ENCODE measurements at places on chromosomes 2 and 18.

- no peak for DNase-seq
These were observed 5.0 kb downstream of the SOWAHC start for GRCh38 chr2:109619032-109619615.

- no peak for DNase-seq
These were observed 184.7 kb downstream of the MYCN start for GRCh38 chr2:16124881-16125613.

- no peak for DNase-seq
These were observed 27.0 kb downstream of the NTSR2 start for GRCh38 chr2:11642972-11643371.

DNA sequence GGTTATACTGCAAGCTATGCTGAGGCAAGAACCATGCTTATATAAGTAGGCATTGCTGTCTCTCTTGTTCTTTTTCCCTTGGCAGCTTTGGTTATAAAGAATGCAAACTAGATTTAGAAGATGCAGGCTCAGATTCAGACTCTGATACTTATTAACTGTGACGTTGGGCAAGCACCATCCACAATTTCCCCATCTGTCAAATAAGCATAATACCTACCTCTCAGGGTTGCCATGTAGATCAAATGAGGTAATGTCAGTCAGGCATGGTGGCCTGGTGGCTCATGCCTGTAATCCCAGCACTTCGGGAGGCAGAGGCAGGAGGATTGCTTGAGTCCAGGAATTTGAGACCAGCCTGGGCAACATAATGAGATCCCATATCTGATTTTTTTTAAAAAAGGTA, 21.7 kb downstream of the ITGAV start:
- no peak for DNase-seq

- no peak for DNase-seq
These were observed 2.4 kb upstream of the ID2 start for GRCh38 chr2:8679567-8679826.

GRCh38 chr2:235715601-235716000, 221.8 kb downstream of the AGAP1 start:
- no peak for DNase-seq

GRCh38 chr2:100791936-100792308, 28.0 kb upstream of the NPAS2 start:
- DNase-seq: no peak

- no peak for DNase-seq
These were observed 1.5 kb downstream of the SLC39A10 start for GRCh38 chr2:195658541-195658890.

- DNase-seq: no peak
These were observed 147.4 kb downstream of the LNPK start for GRCh38 chr2:175854665-175855064.

DNA sequence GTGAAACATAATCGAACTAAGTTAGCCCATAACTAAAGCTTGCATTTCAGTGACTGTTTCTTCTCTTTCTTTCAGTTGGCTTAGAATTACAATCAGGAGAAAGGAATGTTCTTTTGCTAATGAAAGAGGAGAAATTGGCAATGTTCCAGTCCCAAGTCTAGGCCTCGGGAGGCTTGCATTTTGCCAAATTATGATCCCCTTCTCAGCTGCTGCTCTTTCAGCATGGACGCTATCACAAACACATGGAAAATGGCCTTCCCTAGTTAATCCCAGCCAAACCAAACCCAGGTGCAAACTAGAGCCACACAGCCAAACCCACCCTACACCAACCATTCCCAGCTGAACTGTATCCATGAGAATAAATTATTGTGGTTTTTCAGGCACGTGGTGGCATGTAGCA, 605.2 kb upstream of the LRRTM4 start:
- DNase-seq: no peak

DNA sequence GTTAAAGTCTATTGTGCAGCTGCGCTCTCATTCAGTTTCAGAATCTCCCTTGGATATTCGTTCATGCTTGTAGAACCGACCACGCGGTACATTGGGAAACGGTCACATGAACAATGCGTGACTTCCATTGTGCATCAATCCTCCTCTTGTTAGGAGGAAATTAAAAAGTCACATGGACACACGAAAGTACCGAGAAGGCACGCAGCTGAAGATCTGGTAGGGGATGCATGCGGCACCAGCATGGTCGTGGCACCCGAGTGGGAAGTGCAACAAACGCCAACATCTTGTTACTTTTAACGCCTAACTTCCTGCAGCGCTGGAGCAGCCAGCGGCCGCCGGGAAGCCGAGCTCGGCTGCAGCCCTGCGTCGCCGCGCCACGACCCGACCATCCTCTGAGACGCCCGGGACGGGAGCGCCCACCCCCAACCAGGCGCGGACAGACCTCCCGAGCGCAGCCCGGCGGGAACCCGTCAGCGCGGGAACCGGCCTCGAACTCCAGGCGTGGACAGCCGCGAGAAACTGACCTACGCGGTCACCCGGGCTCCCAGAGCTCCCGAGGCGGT, 412 bp downstream of the OSBPL1A start:
- peak; percentile 44 for DNase-seq

DNA sequence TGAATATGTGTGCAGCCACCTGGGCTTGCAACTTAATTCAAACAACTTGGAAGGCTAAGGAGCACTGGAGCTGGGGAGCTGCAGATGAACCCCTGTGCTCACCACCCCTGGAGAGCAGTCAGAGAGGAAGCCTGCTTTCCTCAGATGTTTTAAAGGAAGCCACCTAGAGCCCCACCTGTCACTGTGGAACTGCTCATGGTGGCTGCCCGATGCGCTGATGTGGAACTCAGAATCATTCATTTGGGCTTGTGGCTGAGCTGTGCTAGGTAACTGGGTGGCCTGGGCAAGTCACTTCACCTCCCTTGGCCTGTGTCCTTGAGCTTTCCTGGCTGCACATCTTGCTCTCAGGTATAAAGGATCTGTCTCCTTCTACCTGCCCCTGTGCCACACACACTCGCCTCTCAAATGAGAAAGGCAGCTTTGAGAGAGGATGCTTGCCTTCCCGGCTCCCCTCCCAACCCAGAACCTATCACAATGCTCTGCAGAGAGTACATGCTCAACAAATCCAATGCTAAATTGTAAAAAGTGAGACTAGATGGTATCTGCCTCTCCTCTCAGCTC, 41.3 kb downstream of the BCL11A start:
- DNase-seq: peak; percentile 28

- DNase-seq: peak; percentile 4
These were observed 175.3 kb downstream of the INHBB start for GRCh38 chr2:120520929-120521912.

GRCh38 chr2:52904355-52904891, 863.2 kb upstream of the CHAC2 start:
- DNase-seq: no peak

- DNase-seq: no peak
These were observed 190.6 kb downstream of the TDRD15 start for GRCh38 chr2:21314322-21314835.
